Prostate gland (tissue), 2 donors: ENCODE measurements at places on chromosomes 1 and 21.
A peak's percentile ranks its signal among the peaks of the same experiment; 100 is the strongest.

DNA sequence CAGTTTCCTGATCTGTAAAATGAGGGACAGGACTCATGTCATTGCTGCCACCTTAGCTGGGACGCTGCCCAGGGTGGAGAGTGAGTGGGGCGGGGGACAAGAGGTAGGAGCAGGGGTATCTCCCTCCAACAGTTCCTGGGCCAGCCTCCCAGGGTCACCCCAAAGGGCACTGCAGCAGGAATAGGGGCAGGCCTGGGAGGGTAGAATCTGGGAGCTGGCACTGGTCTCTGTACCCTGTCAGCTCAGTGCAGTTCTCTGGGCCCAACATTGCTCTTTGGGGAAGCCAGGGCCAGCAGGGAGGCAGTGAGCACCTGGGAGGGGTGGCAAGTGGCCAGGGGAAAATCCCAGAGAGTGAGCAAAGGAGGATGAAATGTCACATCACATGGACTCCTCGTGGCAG lies 55.8 kb downstream of the ELK4 start:
- H3K27me3 ChIP-seq: no peaks in the 10 kb centered on the region
- DNase-seq: no peak
- no peak overlapping the region for H3K4me3 ChIP-seq
- no peaks in the 10 kb centered on the region for H3K4me1 ChIP-seq

DNA sequence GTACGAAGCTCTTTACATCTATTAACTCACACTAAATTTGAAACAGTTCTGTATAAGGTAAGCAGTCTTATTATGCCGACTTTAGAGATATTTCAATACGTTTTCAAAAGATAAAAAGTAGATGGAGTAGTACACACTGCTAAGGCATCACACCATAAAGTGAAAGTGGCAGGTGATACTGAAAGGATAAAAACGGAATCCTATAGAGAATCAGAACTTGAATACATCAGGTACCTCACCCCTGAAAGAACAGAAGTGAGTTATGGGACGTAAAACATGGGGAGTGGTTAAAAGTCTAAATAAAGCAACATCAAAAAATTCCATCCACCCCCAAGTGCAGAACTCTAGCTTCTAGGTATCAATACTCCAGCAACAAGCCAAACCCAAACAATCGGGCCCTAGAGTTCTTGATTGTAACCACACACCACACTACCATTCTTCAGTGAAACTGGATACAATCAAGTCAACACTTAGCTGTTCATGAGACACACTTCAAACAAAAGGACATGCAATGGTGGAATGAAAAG lies 142.6 kb downstream of the SMYD3 start:
- no peaks in the 10 kb centered on the region for H3K27me3 ChIP-seq
- H3K4me3 ChIP-seq: no peak overlapping the region
- no peaks in the 10 kb centered on the region for H3K4me1 ChIP-seq
- DNase-seq: no peak
- H3K36me3 ChIP-seq: no peaks in the 10 kb centered on the region

- no peaks in the 10 kb centered on the region for H3K27me3 ChIP-seq
- no peak for DNase-seq
- no peak overlapping the region for H3K27ac ChIP-seq
- H3K4me3 ChIP-seq: no peak overlapping the region
Observed at GRCh38 chr1:108119500-108119899, 80.6 kb downstream of the SLC25A24 start.

DNA sequence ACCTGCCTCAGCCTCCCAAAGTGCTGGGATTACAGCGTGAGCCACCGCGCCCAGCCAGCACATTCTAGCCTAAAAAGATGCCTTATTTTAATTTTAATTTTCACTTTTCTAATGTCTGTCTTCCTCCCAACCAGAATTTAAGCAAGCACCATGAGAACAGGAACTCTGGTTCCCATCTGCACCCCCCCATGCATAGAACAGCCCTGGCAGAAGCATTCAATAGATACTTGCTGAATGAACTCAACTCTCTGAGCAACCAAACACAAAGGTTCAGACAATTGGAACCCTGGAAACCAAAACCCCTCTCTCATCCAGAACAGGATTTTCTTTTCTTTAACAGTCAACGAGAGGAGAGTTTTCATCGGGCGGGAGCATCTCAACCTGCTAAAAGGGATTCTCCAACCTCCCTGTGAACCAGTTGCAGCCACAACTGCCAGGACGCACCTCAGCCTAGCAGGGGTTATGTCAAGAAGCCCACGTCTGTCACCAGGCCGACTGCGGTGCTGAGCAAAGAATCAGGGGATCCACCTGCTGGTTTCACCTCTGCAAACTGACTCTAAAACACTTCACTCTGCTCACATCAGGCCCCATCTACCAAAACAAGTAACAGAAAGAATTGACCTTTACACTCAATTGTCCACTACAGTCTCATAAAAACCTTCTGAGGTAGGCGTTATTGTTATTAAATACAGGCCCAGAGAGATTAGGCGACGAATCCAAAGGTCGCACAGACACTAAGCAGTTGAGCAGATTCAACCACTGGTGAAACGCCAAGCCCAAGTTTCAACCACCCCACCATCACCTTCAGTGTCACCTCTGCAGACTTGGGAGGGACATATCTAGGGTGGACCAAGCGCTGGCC lies 1.7 kb downstream of the KIAA2013 start:
- H3K27ac ChIP-seq: no peak overlapping the region
- no peak for DNase-seq
- no peaks in the 10 kb centered on the region for H3K36me3 ChIP-seq

GRCh38 chr1:226126824-226127569 lies 59.5 kb downstream of the ACBD3 start:
- peak overlapping the region; percentile 78 for H3K27ac ChIP-seq
- DNase-seq: peak; percentile 64
- no peak overlapping the region for H3K4me3 ChIP-seq
- H3K36me3 ChIP-seq: no peaks in the 10 kb centered on the region
- H3K27me3 ChIP-seq: no peaks in the 10 kb centered on the region

GRCh38 chr1:47865881-47866535 lies 131.2 kb downstream of the TRABD2B start:
- H3K4me3 ChIP-seq: no peak overlapping the region
- H3K27ac ChIP-seq: no peak overlapping the region
- H3K4me1 ChIP-seq: no peaks in the 10 kb centered on the region
- H3K36me3 ChIP-seq: no peaks in the 10 kb centered on the region
- no peaks in the 10 kb centered on the region for H3K27me3 ChIP-seq

DNA sequence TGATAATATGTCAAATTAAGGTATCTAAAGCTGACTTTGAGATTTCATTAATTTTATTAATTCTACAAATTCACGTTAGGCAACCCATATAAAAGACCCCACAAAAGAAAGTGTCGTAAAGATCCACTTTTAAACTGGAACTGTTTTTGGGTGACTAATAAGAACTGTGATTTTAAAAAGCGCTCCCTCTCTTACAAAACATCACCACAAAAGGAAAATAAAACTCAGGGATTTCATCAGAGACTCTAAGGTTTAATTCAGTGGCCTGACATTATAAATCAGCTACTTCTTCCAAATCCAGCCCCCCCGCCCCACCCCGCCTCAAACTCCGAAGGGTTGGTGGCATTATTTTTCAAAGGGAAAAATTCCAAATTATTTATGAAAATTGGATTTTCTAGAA lies 2.7 kb downstream of the COL24A1 start:
- H3K27me3 ChIP-seq: peaks cover 3% of the 10 kb centered on the region
- H3K4me3 ChIP-seq: no peak overlapping the region
- H3K27ac ChIP-seq: no peak overlapping the region
- no peaks in the 10 kb centered on the region for H3K36me3 ChIP-seq
- no peak for DNase-seq

- H3K27me3 ChIP-seq: no peaks in the 10 kb centered on the region
- no peak overlapping the region for H3K4me3 ChIP-seq
- no peak for DNase-seq
Observed at GRCh38 chr1:171286032-171286705, 27.8 kb upstream of the FMO4 start.

DNA sequence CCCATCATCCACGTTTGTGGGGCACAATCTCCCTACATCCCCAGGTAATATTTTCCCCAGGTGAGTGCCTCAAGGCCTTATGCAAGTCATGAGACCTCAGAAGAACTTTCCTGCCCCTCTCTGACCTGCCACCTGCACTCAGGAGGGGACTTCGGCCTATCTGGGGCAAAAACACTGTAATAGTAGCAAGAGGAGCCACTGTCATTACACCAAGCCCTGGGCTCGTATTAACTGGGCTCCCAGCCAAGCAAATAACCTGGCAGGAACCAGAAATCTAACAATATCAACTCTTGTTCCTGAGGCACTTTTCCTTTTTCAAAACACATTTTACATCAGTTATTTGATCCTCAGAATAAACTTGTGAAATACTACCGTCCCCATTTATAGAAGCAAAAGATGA lies 30.9 kb downstream of the LAMB3 start:
- no peak overlapping the region for H3K27ac ChIP-seq
- no peaks in the 10 kb centered on the region for H3K4me1 ChIP-seq
- no peaks in the 10 kb centered on the region for H3K36me3 ChIP-seq
- no peaks in the 10 kb centered on the region for H3K27me3 ChIP-seq

- no peak overlapping the region for H3K27ac ChIP-seq
- H3K4me3 ChIP-seq: no peak overlapping the region
- H3K36me3 ChIP-seq: no peaks in the 10 kb centered on the region
- H3K4me1 ChIP-seq: no peaks in the 10 kb centered on the region
Observed at GRCh38 chr21:22885614-22886013, 1887.4 kb downstream of the NCAM2 start.

- no peak overlapping the region for H3K27ac ChIP-seq
- no peaks in the 10 kb centered on the region for H3K27me3 ChIP-seq
Observed at GRCh38 chr1:89598450-89599331, 34.2 kb upstream of the LRRC8C start.

- no peaks in the 10 kb centered on the region for H3K36me3 ChIP-seq
- no peak overlapping the region for H3K27ac ChIP-seq
- no peak for DNase-seq
- no peaks in the 10 kb centered on the region for H3K27me3 ChIP-seq
- H3K4me1 ChIP-seq: no peaks in the 10 kb centered on the region
Observed at GRCh38 chr1:49765034-49765433, 258.7 kb downstream of the AGBL4 start.

DNA sequence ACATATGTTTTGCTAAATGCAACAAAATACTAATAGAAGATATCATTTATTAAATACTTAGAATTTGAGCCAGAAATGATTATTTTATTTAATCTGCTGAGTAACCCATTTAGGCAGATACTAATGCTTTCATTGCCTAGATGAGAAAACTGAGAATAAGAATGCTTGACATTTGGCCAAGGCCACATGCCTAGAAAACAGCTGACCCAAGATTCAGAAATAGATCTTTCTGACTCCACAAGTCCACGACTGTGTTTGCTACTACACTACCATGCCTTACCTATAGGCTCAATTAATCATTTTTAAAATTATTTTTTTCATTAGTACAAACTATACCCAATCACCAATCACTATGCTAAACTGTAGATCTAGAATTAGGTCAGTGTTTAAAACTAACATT lies 129.7 kb downstream of the ATP1B1 start:
- no peak overlapping the region for H3K27ac ChIP-seq
- no peaks in the 10 kb centered on the region for H3K4me1 ChIP-seq

- no peaks in the 10 kb centered on the region for H3K4me1 ChIP-seq
- H3K27ac ChIP-seq: no peak overlapping the region
- H3K36me3 ChIP-seq: no peaks in the 10 kb centered on the region
- DNase-seq: no peak
Observed at GRCh38 chr1:7094086-7094485, 308.8 kb downstream of the CAMTA1 start.

DNA sequence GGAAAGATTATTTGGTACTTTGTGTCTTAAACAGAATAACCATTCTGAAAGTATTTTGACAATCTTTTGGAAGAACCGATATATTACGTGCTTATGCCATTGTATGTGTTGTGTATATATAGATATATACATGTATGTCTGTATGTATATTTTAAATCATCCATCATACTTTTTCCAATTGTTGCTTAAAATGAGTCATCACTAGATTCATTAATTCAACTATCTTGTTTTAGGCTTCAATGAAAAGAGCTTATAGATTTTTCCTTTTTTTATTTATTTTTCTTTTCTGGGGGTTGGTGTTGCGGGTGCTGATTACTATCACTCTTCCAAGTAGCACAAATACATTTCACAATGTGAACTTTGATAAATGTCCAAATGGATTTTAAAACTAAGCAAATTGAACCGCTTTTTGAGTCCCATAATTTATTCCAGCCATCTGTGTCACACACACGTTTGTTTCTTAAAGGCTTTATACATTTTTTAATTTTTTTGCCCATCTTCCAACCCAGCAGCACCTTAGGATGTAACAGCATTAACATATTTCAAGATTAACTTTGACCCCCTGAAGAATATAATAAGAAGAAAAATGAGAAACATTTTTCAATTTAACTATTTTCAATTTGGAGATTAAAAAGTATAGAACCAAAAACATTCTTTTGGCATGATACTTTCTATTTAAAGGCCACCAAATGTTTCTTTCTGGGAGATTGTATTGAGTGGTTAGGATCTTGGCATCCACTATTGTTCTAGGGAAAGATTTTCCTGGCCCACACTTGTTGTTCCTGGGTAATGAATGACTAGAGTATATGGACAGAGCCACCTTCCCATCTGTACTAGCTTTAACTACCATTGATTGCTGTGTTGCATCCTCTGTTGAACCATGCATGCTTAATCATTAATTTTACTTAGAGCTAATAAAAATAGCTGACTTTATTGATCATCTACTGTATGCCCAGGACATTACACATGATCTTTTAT lies 9.3 kb upstream of the DPYD start:
- no peak overlapping the region for H3K27ac ChIP-seq
- no peaks in the 10 kb centered on the region for H3K4me1 ChIP-seq

DNA sequence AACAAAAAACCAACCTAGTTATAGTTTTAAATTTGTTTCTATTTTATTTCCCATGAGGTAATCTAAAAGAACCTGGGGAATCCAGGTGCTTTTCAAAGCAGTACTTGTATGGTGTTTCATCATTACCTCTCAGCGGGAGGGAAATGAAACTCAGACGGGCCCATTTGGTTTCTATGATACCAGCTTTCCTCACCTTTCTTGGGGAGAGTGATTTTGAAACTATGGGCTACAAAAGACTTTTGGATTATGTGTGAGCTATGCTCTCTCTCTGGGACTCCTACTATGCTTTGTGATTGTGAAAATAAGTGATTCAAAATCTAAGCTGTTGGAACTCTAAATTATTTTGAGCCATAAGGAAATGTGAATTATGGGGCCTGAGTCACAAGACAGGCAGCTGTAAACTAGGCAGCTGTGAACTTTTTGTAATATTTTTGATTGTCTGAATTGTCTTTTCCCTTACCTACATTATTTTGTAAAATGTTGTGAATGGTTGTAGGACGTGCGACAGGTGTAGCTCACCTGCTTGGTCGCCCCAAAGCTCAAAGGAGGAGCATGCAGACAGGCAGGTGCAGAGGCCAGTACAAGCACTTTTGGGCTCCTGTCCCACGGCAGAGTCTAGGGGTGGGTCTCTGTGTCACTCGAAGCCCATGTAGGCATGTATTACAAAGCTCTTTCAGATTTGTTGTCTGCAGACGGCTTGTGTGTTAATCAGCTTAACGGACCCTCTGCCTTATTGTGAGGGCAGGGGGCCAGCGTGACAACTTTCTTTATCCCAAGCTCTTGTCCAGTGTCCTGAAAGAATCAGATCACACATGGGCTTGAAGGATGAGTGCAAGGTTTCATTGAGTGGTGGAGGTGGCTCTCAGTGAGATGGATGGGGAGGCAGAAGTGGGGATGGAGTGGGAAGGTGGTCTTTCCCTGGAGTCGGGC lies 64.8 kb upstream of the BACH1 start:
- no peak overlapping the region for H3K27ac ChIP-seq
- no peak for DNase-seq
- H3K27me3 ChIP-seq: no peaks in the 10 kb centered on the region
- H3K36me3 ChIP-seq: no peaks in the 10 kb centered on the region
- no peak overlapping the region for H3K4me3 ChIP-seq

GRCh38 chr1:17276568-17276967 lies 27.7 kb downstream of the PADI3 start:
- H3K4me1 ChIP-seq: no peaks in the 10 kb centered on the region
- no peaks in the 10 kb centered on the region for H3K27me3 ChIP-seq
- DNase-seq: peak; percentile 14
- no peaks in the 10 kb centered on the region for H3K36me3 ChIP-seq
